ENCODE measurements at places on chromosomes 6 and 20. TPM values are rescaled to one million over a fixed set of nuclear protein-coding genes. Genes with fewer than 3 reads are reported as not detected.
A peak's percentile ranks its signal among the peaks of the same experiment; 100 is the strongest.

- peak; percentile 59 for DNase-seq
Observed at GRCh38 chr20:57582432-57583288, 21.8 kb downstream of the PCK1 start.

DNA sequence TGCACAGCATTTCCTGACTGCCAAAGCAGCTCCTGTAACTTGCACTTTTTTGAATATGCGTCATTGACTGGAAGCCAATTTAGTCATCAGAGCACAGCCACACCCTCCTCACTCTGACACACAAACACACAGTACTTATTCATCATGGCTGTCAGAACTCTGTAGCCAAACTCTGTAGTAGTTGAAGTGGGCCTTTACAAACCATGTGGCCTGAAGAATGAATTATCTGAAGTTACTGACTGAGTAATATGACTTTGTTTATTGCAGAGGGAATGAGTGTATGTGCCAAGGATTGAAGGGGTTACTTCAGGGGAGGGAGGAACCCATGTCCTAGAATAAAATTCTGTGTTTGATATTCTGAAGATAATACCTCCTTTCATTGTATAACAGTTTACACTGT, 102.7 kb downstream of the FIG4 start:
- no peak for DNase-seq

GRCh38 chr6:170553534-170554012, 466 bp upstream of the PSMB1 start:
- peak; percentile 25 for DNase-seq

Gene TNFRSF21
- 14.9 TPM for total RNA-seq

GRCh38 chr6:23308166-23308565, 738.8 kb downstream of the HDGFL1 start:
- DNase-seq, result no peak

Gene GJA1
- total RNA-seq, result 51.5 TPM

- no peak for DNase-seq
Observed at GRCh38 chr20:33567949-33568348, 78.1 kb downstream of the CBFA2T2 start.

- DNase-seq, result no peak
Observed at GRCh38 chr6:132084811-132085509, 133.8 kb upstream of the CCN2 start.

DNA sequence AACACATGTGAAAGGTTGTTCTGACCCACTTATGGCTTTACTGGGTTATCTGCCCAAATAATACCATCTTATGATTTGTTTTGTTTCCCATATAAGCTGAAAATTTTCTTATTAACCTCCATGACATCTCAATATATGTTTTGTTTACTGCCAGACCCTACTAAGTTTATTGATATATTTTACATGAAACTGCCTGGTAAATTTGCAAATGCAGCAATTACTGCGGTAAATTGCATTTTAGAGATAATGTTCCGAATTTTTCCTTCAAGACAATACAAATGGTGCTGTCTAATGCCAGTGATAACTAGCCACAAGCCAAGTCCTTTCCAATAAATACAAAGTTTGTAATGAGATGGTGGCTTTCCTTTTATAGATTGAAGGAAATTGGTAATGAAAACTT, 275.9 kb downstream of the SAMD5 start:
- DNase-seq, result no peak

DNA sequence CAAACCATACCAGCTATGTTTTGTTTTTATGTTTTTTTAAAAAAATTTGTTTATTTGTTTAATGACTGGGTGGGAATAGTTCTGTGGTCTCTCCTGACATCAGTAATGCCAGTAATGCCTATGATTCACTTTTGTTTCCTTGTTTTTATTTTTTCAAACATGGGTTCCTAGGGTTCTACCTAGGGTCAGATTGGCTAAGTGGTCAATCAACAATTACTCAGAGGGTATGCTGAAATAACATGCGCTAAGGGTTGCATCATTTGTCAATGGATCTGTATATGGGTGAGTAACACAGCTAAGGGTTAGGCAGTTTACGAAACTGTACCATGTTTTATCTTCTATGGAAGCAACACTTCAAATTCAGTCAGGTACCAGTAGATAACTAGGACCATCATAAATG, 583.8 kb upstream of the GJE1 start:
- no peak for DNase-seq

DNA sequence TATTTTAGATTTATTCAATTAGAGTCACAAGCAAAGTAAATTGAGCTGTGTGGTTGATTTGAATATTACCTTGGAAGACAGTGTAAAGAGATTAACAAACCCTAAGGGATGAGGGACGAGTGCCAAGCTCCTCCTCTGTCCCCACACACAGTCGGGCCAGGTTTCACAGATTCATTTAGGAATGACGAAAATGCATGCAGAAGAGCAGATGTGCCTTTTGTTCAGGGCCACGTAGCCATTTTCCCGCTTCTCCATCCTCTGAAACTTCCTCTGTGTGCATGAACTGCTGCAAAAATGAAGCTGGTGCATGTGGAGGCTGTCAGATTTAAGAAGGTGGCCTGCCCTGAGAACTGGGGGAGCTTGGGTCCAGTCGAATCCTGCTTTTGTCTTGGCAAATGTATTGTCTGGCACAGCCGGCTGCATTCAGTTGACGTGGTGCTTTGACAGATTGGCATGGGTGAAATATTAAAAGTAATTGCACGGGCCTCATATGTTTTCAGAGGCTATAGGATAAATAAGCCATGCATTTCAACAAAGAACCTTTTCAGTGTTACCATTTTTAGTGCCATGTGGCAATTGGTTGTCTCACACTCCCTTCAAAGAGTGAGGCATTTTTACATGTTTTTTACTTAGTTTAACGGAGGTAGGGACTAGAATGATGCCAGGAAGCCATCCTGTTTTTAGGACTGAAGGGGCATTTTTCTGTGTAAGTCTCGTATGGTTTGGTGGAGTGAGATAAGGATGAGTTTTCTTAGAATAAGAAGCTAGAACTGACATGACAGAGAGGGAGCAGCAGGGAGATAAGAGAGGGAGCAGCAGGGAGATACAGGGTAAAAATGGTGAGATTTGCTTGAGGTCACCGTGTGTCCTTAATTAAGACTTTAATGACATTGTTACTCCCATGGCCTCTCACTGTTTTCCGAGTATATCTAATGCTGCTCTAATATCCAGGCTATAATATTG, 361.1 kb downstream of the NRN1 start:
- DNase-seq, result no peak

DNA sequence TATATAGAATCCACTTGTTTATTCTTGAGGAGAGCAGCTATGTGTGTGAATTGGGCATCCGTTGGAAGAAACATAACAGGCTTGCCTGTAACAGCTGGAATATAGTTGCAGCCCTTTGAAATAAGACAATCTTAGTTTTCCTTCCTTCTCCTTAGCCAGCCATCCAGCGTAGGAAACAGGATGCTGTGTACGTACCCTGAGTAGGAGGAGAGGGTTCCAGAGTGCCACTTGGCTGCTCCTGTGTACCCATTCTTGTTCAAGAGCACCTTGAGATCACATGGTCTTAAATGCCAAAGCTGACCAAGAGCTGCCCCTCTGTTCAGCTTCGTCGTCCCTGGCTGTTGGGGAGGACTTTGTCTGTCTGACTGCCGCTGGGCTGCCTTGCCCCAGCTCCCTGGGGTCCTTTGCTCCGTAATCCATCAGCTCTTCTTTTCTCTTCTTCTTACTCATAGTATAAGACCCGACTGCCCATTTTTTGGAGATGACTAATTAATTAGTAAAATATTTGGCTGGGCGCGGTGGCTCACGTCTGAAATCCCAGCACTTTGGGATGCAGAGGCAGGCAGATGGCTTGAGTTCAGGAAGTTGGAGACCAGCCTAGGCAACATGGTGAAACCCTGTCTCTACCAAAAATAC, 49.0 kb downstream of the RREB1 start:
- DNase-seq, result no peak

Gene CDKN1A
- 129 TPM for total RNA-seq

Gene FYN
- 75.0 TPM for total RNA-seq

DNA sequence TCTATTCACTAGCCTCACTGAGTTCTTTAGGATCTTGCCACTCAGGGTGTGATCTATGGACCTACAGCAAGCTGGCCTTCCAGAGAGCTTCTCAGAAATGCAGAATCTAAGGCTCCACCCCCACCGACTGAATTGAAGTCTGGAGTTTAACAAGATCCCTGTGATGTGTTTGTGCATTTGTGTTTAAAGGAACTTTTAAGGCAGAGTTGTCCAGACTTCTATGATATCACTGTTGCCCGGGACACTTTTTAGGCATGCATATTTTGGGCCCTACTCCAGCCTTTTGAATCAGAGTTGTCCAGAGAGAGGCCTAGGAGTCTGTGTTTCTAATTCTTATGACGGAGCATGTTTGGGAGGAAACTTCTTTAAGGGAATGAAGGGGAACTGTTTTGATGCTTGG, 232.3 kb downstream of the QKI start:
- no peak for DNase-seq

DNA sequence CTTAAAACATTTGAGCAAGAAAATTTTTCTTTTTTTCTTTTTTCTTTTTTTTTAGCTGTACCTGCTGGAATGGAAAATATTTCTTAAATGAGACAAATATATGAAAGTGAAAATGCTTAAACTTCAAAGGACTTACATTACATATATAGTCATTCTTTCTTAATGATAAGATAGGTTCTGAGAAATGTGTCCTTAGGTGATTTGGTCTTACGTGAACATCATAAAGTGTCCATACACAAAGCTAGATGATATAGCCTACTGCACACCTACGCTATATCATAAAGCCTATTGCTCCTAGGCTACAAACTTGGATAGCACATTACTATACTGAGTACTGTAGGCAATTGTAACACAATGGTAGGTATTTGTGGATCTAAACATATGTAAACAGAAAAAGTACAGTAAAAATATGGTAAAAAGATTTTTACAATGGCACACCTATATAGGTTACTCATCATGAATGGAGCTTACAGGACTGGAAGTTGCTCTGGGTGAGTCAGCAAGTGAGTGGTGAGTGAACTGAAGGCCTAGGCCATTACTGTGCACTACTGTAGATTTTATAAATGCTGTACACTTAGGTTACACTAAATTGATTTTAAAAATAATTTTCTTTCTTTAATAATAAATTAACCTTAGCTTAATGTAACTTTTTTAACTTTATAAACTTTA, 54.6 kb downstream of the RPP21 start:
- DNase-seq, result no peak

DNA sequence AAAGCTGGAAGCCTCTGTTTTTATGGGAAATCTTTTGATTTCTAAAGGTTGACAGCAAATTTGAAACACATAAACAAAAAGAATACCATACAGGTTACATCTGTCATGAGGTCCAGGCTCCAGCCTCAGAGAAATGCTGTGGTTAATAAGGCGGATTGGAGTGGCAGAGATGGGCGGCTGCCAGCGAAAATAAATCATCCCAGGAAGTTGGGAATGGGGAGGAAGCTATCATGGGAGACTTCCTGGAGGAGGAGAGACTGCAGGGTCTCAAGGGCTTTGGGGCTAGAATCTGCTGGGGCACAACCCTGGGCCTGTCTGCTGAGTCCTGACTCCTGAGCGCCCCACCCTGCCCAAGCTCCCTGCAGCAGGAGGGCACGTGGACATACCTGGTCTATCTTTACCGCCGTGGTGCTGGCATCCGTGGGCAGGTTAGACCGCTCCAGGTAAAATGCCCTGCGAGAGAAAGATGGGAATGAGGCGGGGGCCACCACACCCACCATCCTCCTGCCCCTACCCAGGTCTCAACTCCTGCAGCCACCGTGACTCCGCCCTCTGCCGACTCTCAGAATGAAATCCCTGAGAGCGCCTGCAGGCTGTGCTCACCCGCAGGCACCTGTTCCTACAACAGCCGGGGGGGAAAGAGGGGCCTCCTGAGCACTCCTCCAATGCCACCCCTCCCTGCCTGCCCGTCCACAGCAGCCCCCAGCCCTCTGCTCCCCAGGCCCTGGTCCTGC, 197.3 kb downstream of the PREX1 start:
- DNase-seq, result no peak

DNA sequence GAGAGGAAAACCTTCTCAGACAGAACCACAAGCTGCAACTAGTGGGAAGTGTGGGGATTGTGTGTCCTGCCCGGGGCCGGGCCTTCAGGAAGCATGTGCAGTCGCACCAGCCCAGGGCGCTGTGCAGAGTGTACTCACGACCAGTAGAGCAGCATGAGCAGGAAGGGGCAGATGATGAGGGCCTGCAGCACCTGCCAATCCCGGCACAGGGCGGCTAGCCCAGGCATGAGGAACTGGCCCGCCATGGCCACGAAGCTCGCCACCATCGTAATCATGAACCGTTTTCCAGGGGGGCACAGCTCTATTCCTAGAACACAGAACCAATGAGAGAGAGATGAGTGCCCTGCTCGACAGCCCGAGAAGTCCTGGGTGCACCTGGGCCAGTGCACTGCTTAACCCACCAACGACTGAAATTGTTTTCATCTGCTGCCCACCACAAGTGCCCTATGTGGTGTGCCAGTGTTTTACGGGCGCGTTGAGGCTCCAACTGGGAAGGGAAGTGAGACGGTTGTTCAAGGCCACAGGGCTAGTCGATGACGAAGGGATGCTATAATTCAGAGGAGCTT, 65.0 kb downstream of the PSMG4 start:
- DNase-seq, result no peak

DNA sequence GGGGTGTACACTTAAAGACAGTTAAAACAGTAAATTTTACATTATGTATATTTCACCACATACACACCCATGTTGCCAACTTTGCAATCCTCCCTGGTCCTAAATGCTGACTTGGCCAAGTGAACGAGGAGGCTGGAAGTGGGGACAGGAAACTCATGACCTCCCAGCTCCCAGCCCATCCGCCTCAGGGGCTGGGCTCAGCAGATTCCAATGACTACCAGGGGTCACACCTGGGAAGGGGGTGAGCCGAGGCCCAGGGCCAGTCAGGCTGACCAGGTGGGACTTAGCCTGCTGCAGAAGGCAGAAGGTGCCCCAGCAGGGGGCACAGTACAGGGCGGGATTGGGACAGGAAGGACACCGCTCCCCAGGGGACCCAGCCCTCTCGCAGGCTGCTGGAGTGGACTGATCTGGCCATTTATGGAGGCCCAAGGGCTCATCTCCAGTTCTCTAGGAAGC, 2.4 kb downstream of the SIGLEC1 start:
- no peak for DNase-seq

DNA sequence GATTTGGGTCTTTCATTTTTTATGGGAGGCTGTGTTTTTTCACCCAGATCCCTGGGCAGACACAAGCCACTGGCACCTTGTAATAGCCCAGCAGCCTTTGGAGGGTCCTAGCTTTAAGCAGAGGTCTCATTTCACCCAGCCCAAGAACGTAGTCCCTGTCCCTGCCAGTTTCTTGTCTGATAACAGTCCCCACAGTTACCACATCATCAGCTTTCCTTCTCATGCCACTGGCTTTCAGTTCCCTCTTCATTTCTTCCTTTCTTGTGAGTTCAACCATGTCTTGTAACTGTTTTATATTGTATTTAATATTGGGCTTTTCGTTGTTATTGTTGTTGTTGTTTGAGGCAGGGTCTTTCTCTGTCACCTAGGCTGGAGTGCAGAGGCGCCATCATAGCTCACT, 10.6 kb downstream of the PNPLA1 start:
- no peak for DNase-seq
